ENCODE measurements at places on chromosomes 1 and 21.

DNA sequence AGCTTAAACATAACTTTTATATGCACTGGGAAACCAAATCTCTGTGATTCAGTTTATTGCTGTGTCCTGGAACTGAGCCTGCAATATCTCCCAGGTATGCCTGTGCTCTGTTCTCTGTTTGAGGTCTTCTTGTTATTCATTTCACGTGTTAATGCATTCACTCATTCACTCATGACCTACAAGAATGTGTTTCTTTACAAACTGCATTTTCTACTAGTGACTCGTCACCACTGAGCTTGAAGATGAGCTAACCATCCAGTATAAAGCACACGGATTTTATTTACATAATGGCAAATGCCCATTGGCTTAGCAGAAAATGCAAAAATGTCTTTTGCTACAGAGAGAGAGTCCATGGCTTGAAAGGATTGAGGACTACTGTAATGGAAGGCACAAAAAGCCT is 75.0 kb upstream of the DUSP10 start:
- no peak for DNase-seq

DNA sequence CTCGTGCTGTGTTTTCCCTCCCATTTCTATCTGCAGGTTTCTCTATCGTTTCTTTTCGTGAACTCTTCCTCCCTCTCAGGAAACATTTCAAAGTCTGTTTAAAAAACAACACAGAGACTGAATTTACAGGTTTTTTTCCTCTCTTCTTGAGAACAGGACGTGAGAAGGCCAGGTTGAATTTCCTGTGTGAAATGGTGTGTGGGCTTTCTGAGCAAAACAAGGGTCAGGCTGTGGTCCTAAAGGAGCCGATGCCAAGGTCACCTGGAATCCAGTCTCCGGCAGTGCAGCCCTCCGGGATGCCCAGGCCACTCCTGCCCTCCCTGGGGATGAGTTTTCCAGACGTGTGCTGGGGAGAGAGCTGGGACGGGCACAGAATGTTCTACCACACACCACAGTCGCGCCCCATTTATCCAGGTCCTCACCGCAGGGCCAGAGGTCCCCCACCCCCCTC is 62.7 kb upstream of the RUNX3 start:
- no peak for DNase-seq

DNA sequence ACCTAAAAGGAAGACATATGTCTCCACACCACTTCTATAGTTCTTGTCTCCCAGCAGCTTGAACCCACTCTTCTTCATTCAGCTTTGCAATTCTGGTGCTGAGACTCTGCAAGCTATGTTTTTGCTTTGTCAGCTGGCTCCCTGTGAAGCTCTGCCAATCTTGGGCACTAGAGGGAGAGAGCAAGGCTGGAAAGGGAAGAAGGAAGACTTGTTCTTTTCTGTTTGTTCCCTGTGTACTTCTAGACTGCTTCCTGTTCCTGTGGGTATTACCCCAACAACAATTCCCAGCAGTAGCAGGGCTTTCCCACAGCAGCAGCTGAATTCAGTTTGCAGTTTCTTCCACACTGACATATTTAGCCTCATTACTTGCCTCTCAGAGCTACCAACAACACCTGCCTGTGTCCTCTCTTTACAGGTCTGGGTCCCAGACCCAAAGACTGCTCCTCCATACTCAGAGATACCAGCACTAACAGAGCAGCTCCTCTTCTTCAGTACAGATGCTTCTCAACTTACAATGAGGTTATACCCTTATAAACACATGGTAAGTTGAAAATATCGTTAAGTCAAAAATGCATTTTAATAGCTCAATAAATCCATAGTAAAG is 275.2 kb upstream of the NEGR1 start:
- DNase-seq: no peak

GRCh38 chr21:36613059-36613458 is 85.9 kb upstream of the SIM2 start:
- DNase-seq: no peak

GRCh38 chr1:10900251-10900651 is 103.8 kb upstream of the CASZ1 start:
- DNase-seq: peak; percentile 12

DNA sequence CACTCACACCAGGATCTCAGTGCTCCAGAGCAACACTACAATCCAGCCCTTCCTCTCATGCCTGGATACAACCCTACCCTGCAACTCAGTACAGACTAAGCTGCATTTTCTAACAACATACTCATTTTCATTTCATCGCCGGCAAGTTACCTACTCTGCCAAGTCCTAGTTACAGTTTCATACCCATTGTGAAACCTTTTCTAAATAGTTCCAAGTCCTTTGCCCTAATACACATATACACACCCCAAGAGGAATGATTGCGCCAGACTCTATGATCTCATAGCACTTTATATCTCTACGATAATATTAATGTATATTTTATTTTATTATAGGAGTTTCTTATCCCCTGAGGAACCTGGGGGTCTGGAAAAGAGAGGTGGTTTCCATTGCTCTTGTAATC is 122.4 kb downstream of the LMX1A start:
- no peak for DNase-seq

- no peak for DNase-seq
Observed at GRCh38 chr1:47644212-47644573, 206.3 kb downstream of the FOXD2 start.

- no peak for DNase-seq
Observed at GRCh38 chr1:201535046-201535918, 3.6 kb upstream of the NAV1 start.

DNA sequence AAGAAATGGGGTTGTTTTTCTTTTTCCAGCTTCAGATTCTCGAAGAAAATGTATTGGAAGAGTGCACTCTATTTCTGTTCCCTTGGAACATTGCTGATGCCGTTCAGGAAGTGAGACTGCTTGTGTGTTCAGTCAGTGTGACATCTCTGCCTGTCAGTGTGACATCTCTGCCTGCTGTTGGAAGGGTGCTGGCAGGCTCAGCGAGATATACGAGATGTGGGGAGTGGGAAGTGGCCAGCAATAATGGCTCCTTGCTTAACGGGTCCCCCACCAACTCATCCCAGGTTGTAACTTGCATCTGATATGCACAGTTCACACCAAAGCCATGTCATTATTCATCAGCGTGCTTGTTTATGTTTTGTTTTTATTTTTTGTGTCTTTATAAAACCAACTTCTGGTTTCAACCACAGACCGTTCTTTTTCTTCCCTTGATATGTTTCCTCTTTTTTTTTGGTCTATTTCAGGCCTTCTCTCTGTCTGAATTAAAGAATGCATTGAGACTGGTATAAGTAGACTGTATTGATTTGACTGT is 145.4 kb downstream of the GALNT2 start:
- no peak for DNase-seq

DNA sequence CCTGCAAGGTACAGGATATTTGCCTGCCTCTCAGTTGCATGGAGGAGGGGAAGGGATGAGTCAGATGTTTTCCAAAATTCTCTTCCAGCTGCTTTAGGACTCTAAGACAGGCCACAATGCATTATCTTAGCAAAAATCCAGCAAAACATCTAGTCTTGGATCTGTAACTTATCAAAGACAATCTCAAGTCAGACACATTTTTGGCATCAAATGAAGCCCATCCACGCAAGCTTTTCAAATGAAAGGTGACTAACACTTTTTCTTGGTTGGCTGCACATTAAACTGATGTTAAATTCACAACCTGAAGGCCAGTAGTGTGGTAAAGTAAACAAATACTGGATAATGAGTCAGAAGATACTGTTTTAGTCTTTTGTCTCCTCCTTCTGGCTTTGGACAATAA is 21.3 kb downstream of the FAM78B start:
- DNase-seq: no peak
